ENCODE measurements at places on chromosomes 3 and 15.

GRCh38 chr3:128610451-128611070, 40.1 kb downstream of the RPN1 start:
- no peak for DNase-seq

DNA sequence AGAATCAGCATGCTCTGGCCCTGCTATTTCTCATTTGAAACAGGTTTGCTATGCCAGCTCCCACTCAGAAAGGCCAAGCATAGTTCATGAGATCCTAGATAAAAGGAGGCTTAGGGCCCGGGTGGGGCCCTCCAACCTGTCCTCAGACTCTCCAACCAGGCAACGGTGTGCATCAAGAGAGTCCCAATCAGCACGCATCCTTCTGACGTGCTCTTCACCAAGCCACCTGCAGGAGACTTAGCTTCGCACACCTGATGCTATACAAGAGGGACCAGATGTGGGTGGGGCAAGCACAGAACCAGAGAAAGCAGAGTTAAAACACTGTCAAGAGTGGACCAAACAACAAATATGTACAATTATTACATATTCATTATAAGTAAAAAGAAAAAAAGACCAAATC, 17.3 kb downstream of the STIMATE start:
- no peak for DNase-seq

DNA sequence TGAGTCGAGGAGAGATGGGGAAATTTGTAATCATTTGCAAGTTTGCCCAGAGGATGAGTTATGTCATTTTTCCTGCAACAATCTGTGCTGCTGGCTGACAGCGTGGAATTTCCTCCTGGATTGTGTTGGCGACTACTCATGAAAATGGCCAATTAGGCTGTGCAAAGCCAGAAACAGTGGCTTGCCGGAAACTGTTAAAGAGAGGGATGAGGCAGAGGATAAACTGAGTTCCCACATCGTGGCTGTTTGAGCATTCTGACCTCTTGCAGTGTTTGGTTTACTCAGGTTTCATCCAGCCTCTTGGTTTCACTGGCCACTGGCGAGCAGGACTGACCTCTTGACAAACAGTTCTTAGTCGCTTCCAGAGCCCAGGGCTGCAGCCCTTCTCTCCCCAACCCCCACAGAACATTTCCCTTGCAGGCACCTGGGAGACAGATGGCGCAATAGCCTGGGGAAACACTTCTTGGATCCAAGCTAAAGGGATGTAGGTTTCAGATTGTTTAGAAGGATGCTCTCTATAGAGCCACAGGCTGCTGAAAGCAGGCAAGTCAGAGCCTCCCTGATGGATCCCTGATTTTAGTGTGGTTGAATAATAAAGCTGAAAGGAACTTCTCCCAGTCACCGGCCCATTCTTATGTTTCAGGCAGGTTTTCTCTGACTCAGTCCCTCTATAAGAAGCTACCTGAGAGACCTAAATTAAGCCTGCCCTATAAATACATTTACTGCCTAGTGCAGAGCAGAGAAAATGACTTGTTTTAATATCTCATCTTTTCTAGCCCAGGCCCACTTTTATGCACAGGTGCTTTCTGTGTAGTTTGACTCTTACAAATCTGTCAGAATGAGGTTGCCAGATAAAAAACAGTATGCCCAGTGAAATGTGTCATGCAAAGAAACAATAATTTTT, 92.8 kb upstream of the UBE2E1 start:
- DNase-seq = no peak

GRCh38 chr15:52251144-52251860, 44.3 kb downstream of the MYO5C start:
- no peak for DNase-seq

DNA sequence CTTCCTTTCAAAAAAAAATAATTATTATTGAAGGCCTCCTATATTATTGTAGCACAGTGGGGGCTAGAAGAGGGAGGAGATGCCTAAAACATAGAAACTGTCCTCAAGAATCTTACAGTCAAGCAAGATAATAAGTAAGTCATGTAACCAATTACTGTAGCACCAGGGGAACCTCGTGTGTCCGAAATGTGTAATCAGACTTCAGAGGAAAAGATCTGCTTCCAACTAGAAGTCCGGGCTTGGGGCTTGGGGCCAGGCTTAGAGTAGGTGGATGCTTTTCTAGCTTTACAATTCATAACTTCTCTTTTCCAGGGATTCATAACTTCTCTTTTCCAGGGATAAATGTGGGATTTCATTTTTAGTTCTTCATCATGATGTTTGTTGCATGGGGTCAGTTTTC, 29.2 kb downstream of the MEIS2 start:
- DNase-seq = no peak

- no peak for DNase-seq
Observed at GRCh38 chr3:76438971-76439370, 600.9 kb upstream of the ROBO2 start.

- DNase-seq = no peak
Observed at GRCh38 chr3:186383026-186383993, 21.3 kb upstream of the DGKG start.

DNA sequence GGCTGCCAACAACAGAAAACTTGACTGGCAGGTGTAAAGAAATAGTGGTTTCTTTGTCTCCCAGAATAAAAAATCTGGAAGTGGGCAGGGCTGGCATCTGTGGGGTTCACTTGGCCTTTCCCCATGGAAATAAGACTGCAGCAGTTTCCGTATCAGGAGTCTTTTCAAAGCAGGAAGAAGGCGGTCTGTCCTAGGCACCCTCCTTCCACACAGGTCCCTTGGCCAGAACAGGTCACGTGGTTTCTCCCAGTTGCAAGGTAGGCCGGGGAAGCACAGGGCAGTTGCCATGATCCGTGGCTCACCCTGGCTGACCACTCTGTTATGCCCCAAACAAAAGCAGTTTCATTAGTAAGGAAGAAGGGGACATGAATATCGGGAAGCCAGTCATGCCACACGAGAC, 45.4 kb downstream of the ZDHHC19 start:
- DNase-seq = no peak

GRCh38 chr3:16600780-16601536, 4.3 kb downstream of the DAZL start:
- DNase-seq = no peak

All from GM06990 (cell line).